Kasumi-1 (cell line): ENCODE measurements at places on chromosomes 3 and 15.

DNA sequence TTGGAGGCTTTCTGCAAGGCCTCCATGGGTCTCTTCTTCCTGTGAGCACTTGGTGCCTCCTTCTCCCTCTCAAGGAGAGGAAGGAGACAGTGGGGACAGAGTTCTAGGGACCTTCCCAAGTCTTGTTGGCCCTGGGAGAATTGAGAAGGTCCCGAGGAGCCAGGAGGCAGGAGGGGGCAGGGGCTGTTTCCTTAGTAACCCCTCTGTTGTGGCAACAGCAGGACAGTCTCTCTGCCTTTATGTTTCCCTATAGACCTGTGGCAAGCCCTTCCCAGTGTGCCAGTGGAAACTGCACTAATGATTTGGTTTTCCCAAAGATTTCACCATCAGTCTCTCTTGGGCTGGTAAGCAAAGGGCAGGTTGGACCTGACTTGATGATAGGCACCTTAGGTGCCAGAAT lies 87.8 kb upstream of the GALNT15 start:
- no peak for DNase-seq

DNA sequence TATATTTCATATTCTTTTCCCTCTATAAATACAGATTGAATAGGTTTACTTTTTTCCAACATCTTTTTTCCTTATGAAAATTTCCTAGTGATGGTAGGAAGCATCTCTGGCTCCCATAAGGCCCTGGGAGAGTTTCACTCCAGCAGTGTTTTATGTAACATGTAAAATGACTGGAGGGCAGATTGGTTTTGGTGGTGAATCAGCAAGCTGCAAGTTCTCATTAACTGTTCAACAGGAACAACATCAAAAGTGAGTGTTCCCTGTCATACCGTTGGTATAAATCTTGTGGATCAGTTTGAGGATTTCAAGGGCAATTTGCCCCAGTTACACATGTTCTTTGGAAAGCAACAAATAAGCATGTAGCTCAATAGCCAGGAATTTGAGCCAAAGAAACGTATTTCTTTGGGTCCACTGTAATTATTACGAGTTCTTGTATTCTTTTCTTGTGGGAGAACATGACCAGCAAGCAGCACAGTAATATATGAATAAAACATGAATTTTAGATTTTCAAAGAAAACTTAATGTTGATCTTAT lies 345.7 kb downstream of the SV2B start:
- DNase-seq, result no peak

DNA sequence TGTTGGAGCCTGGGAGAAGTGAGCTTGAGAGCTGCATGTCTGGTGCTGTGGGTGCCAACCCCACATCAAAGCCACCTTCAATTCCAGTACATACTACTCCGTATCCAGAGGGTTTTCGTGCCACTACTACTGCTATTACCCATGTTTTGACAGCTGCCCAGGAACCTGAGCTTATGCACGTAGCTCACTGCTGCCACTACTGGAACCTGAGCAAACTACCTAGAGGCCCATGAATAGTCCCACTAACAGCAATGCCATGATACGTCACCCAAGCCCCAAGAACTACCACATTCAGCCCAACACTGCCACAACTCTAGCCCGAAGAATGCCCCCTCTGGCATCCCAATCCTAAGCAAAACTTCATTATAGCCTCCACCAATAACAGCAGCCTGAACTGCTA lies 215.2 kb upstream of the BCHE start:
- DNase-seq, result no peak

DNA sequence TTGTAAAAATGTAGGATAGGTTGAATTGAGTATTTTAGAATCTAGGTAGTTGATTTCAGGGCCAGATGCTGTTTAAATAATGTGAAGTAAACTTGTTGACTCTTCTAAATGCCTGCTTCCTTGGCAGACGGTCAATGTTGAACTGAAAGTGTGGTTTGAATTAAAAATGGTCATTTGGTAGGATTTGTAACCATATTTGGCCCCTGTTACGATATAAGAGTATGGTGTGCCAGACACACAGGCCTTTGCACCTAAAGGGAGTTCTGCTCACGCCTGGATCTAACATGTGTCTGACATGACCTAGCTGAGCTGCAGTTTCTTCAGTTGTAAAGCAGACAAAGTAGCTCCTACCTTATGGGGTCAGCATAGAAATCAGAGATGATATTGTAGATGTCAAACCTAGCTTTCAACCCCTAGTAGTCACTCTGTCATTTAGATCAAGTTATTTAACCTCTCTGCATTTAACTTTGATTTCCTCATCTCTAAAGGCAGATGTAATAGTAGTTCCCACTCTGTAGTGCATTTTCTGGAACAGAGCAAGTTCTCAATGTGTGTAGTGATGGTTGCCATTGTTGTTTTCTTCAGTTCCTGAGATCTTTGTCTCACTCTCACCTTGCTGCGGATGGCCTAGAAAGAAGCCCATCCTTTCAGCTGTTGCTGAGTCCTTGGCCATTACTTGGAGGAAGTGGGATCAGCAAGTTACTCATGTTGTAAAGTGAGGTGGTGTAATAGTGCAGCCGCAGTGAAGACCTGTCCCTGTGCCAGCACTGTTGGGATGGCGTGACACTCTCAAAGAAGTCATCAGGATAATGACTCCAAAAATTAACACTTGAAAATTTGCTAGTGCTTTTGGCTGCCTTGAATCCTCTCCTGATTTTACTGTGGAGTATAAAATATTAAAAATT lies 90.2 kb downstream of the GHSR start:
- no peak for DNase-seq

DNA sequence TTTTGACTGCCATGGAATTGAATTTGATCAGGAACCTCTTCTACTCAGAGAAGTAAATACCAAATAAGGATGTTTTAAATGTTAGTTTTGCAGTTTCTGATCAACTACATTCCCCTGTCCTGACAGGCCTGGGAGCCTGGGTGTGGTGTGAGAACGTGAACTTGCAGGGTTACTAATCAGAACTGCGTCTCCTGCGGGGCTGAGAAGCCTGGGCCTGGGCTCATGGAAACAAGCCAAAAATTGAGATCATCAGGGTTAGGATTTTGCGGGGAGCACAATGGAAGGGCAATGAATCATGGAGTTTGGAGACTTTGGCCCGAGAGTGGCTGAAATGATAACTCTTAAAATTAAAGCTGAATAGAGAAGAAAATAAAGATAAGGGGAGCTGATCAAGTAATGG lies 47.8 kb upstream of the C3orf70 start:
- DNase-seq, result no peak
